ENCODE measurements at places on chromosomes 7 and 10. TPM values are rescaled to one million over a fixed set of nuclear protein-coding genes. Genes with fewer than 3 reads are reported as not detected.

FKBP6 gene
- not detected for total RNA-seq

PDGFA gene
- 55.4 TPM for total RNA-seq

TMEM229A gene
- total RNA-seq = not detected

CHST3 gene
- 17.2 TPM for total RNA-seq
